ENCODE measurements at places on chromosomes 12 and 14. TPM values are rescaled to one million over a fixed set of nuclear protein-coding genes. Genes with fewer than 3 reads are reported as not detected.

The ALDH1L2 gene
- 5.7 TPM for total RNA-seq

The CPM gene
- total RNA-seq: 27.0 TPM

DNA sequence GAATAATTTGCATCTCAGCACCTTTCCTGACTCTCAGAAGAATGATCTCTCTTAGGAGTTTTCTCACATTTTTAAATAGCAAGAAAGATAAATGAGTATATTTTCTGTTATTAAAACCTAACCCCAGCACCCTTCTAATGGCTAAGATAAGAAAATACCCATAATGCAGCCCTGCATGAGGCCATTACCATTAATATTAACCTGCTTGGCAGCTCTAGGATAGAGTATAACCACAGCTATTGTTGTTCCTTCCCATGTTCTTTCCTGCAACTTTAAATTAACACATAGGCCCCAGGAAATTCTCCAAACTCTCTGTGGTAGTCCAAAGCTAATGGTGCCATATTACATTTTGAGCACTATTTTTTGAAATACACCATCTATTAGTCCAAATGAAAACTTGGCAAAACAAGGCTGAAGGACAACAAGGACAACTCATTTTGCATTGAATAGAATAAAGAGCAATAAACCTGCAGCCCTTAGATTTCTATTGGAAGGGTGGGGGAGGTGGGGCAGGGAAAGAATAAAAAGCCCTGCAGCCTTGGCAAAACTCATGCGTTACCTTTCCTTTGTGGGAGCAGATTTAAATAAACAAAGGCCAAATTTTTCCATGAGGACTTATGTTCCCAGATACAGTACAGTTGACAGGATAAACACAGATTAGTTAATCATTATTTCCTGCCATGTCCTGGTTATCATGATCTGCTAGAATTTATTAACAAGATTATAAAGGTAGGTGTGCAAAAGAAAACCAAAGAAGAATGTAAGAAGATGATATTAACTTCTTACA is 46.9 kb downstream of the BTG1 start:
- DNase-seq: no peak

- DNase-seq: no peak
These were observed 119.5 kb downstream of the PLEKHA5 start for GRCh38 chr12:19248929-19249602.

DNA sequence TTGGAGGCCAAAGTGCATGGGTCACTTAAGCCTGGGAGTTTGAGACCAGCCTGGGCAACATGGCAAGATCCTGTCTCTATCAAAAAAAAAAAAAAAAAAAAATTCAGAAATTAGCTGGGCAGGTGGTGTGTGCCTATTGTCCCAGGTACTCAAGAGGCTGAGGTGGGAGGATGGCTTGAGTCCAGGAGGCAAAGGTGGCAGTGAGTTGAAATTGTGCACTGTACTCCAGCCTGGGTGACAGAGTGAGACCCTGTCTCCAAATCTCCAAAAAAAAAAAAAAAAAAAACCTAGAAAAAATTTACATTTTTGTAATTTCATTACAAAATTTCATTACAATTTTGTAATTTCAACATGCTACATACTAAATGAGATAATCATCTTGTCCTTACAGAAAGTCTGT is 42.7 kb downstream of the SYNE2 start:
- no peak for DNase-seq

The GPR68 gene
- total RNA-seq: 11.6 TPM

All from Daoy (cell line).